Smooth muscle cell of trachea (primary cell): ENCODE measurements at places on chromosomes 12 and 14. TPM values are rescaled to one million over a fixed set of nuclear protein-coding genes. Genes with fewer than 3 reads are reported as not detected.

Gene RGS6
- not detected in 2 replicates for total RNA-seq

Gene TAC3
- total RNA-seq, result 0.33 TPM in 1 of 2 replicates, not detected in the other

Gene CIDEB
- 1.5 and 2.6 TPM in 2 replicates for total RNA-seq

Gene SERPINA10
- 0.17 TPM in 1 of 2 replicates, not detected in the other for total RNA-seq

Gene SRRM4
- under 0.01 TPM in 1 of 2 replicates, not detected in the other for total RNA-seq

Gene ARHGAP9
- total RNA-seq, result not detected in 2 replicates

Gene TTC9
- 0.15 and 0.17 TPM in 2 replicates for total RNA-seq

Gene CACNA1C
- total RNA-seq, result 9.2 and 28.1 TPM in 2 replicates

Gene NRL
- 0.83 and 0.87 TPM in 2 replicates for total RNA-seq

Gene C14orf132
- total RNA-seq, result 31.9 and 59.4 TPM in 2 replicates

Gene KCNC2
- not detected in 2 replicates for total RNA-seq

Gene ESR2
- 0.29 and 0.50 TPM in 2 replicates for total RNA-seq
